ENCODE measurements at places on chromosomes 2 and 18.

DNA sequence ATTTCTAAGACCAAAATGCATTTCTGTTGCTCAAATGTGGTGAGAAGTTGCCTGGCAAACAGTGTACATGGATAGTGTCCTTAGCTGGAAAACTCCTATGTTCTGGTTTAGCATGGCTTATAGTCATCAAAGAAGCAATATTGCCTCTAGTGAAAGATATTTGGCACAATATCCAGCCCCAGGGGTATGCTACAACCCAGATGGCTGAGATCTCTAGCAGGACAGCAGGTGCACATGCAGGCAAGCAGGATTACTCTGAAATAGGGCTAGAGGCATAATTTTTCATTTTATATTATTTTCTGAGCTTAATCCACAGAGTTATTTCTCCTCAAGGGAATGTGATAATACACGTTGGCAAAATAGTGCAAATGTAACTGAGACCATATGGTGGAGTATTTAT, 34.0 kb downstream of the CCDC195 start:
- DNase-seq = no peak

GRCh38 chr2:10906926-10907625, 4.7 kb upstream of the KCNF1 start:
- DNase-seq = no peak

- no peak for DNase-seq
Observed at GRCh38 chr2:54083445-54083844, 32.0 kb upstream of the ACYP2 start.

GRCh38 chr2:28544922-28545589, 49.2 kb downstream of the PLB1 start:
- DNase-seq = no peak

DNA sequence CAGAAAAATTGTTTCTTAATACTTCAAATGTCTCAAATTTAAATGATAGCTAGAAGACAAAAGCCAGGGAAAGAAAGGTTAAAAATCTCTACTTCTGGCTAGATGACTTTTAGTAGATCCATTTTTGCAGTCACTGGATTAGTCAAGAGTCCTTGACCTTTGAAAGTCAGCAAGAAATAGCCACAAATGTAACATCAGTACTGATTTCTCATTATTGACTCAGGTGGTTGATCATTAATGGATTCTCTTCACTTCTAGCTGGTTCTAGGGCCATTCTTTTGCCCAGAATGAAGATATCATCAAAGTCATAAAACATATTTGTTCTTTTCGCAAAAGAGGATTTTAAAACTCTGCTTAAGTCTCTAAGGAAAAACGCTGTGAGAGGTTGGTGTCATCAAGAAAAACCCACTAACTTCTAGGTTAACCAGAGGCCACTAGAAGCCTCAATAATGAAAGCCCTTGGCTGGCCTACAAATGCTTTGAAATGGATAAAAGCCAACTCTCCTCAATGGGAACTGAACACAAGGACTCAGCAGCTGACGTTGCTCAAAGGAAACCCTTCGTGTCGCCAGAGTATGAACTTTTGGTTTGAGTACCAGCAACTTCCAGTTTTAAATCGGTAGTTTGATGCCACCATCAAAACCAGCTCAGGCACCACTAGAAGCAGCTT, 66.3 kb downstream of the IRS1 start:
- DNase-seq = no peak

DNA sequence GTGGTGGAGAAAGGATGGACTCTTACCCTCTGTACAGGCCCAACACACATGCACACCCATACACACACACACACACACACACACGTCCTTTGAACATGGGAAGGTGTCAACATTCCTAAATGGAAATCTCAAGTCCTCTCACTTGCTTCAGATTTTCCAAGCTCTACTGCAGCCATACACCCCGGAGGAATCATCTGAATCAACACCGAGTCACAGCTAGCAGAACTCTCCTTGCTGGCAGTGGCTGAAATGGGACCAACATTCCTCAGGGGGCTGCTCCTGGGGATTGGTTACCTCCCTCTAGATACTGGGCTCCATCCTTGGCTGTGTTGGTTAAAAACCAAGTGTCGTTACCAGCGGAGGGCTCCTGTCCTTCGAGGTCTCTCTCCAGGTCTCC, 112.7 kb downstream of the BCL11A start:
- no peak for DNase-seq

- DNase-seq = no peak
Observed at GRCh38 chr2:119195001-119195400, 28.6 kb upstream of the STEAP3 start.

DNA sequence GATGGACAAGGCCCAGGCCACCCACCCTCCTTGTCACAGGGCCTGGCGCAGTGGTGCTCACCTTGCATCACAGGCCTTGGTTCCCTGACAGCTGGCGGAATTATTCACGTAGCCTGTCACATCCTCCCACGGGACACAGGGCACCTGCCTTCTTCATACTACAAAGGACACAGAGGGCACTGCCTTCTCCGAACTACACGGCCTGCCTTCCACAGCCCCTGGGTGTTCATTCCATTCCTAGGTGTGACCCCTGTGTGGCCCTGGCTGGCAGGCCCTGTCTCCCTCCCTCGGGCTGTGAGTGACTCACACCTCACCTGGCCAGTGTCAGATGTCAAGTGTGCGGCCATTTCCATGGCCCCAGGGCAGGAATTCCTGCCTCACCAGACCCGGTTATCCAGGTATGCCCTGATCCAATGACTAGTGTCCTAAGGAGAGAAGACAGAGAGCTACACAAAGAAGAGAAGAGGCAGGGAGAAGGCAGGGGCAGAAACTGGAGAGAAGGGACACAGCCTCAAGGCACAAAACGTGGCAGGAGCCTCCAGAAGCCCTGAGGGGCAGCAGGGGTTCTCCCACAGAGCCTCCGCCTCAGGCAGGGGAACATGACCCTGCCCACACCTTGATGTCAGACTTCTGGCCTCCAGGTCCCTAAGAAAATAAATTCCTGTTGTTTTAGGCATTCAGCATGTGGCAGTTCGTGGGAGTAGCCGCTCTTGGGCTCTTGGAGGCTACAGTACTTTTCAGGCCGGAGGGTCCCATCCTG, 43.4 kb downstream of the MBP start:
- no peak for DNase-seq

GRCh38 chr2:221569871-221570270, 2.2 kb downstream of the EPHA4 start:
- no peak for DNase-seq

GRCh38 chr18:9329471-9329870, 5.1 kb upstream of the TWSG1 start:
- no peak for DNase-seq

GRCh38 chr2:237283131-237283928, 130.6 kb downstream of the COL6A3 start:
- DNase-seq = no peak

DNA sequence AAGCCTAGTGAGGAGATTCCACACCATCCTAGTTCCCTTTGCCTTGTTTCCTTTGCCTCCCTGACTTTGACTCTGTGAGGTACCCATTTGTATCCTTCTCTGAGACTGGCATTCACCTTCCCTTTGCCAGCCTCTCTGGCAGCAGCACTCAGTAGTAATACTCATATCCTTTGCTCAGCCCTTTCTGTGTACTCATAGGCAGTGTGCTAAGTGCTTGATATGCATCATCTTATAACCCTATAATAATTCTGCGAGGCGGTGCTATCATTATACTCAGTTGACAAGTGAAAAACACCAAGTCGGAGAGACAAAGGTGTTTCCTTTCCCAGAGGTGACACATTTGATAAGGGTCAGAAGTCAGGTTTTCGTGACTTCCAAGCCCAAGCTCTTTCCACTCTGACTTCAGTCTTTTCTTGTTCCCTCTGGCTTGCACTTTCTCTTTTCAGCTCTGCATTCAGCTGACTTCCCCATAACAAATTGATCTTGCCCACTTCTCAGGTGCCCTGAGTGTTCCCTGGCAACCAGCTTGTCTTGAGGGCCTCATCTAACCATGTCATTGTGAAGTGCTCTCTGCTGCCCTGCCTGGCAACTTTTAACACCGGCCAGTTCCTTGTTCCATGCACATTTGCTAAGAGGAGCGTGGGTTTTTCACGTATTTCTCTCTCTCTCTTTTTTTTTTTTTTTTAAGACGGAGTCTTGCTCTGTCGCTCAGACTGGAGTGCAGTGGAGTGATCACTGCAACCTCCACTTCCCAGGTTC, 94.5 kb upstream of the UPP2 start:
- no peak for DNase-seq

DNA sequence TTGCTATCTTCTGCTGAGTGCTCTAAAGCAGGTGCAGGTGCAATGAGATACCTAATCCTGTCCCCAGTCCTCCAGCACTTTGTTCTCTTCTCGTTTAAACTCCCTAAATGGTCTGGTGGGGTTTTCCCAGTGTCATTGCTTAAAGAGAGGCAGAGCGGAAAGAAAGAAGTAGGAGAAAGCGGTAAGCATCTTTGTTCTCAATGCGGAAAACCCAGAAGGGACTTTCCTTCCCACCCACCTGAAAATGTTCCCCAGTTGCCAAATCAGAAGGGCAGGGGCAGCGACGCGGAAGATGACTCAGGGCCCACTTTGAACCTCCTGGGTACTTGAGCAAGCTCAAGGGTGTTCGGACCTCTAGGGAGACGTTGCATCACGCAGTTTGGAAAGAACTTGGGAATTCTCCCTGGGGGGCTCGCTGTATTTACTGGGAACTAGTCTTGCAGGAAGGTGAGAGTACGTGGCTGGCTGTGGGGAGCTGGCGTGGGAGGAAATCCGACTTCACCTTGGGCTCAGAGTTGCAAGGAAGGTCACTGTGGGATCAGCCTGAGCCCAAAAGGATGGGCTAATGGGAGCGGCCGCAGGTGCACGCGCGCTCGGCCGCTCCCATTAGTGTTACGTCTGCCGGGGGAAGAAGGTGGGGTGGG, 589 bp upstream of the SGPP2 start:
- no peak for DNase-seq

- no peak for DNase-seq
Observed at GRCh38 chr2:121697108-121697631, 39.5 kb downstream of the NIFK start.

GRCh38 chr2:113058411-113058994, 495 bp upstream of the IL36RN start:
- DNase-seq = no peak

DNA sequence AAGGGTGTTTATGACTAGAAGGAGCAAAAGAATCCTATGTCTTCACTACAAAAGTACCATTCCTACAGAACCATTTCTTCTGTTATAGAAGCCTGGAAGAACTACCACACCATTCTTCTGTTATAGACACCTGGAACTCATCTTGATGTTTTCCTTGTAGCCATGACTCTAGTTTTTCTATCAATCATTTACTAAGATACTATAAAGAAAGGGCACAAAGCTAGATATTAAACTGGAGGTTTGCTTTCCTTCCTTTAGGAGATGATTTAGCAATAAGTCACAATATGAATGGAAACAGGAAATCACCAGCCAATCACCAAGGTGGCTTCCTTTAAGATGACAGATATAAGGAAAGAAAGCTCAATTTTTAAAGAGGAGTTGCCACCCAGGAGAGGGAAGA, 100.3 kb upstream of the NEUROD1 start:
- DNase-seq = no peak

- no peak for DNase-seq
Observed at GRCh38 chr2:220949466-220949865, 622.6 kb downstream of the EPHA4 start.

DNA sequence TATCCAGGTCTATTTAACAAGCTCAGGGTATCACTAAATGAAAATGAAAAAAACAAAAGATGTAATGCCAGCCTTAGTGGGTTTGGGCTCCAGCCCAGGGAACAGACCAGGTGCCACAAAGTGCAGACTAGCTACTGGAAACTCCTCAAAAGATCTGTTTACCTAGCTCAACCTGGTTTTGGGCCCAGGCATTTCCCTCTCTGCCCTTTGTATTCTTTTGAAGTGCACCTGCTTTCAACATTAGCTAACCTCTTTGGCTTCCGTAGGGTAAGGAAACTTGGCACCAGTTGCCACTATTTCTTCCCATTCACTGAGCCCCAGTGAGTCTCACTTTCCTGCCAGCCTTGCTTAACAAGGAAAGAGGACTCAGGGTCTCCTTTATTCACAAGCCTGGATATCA, 123.6 kb upstream of the CDCA7 start:
- no peak for DNase-seq

- no peak for DNase-seq
Observed at GRCh38 chr2:190462181-190462580, 54.0 kb downstream of the MFSD6 start.

- no peak for DNase-seq
Observed at GRCh38 chr2:45195916-45196315, 186.7 kb upstream of the SIX2 start.

GRCh38 chr2:175400975-175401374, 219.5 kb upstream of the ATP5MC3 start:
- DNase-seq = no peak

DNA sequence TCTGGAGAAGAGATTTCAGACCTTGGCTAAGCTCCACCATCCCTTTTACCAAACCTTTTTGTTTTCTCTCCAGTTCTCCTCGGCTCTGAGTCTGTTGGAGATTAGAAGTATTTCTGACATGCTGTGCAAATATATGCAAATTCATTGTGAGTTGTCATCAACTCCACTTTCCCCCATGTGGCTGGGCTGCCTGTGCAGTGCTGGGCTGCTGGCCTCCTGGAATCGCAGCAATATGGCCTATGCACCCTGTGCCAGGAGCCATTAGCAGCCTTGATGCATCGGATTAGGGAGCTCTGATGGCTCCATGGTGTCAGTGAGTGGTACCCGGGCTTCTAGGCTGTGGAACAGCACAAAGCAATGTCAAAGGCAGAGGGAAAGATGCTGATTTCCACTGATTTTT, 80.0 kb downstream of the GPR39 start:
- DNase-seq = no peak

- DNase-seq = no peak
Observed at GRCh38 chr2:176537932-176538331, 268.7 kb downstream of the MTX2 start.

- no peak for DNase-seq
Observed at GRCh38 chr2:16386431-16386830, 279.2 kb downstream of the CYRIA start.
